Left ventricle myocardium inferior (tissue), 1 donor: ENCODE measurements at places on chromosomes 2 and 18. TPM values are rescaled to one million over a fixed set of nuclear protein-coding genes. Genes with fewer than 3 reads are reported as not detected.

- DNase-seq: no peak
These were observed 17.2 kb upstream of the CSRNP3 start for GRCh38 chr2:165452327-165452726.

- no peak for DNase-seq
These were observed 93.0 kb downstream of the STPG4 start for GRCh38 chr2:47061944-47062678.

DNA sequence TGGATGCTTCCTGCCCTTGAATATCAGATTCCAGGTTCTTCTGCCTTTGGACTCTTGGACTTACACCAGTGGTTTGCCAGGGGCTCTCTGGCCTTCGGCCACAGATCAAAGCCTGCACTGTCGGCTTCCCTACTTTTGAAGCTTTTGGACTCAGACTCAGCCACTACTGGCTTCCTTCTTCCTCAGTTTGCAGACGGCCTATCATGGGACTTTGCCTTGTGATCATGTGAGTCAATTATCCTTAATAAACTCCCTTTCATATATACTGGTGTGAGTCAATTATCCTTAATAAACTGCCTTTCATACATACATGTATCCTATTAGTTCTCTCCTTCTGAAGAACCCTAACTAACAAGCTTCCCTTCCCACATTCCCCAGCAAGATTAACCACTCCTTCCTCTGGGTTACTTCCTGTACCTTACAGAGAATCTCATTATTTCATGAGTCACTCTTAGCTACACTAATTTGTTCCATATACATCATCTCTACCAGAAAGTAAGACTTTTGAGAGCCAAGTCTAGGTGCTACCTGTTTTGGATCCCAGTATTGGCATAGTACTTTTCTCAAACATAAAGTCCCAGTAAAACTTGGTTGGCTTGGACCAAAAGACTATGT lies 31.3 kb upstream of the LRATD1 start:
- DNase-seq: no peak

DNA sequence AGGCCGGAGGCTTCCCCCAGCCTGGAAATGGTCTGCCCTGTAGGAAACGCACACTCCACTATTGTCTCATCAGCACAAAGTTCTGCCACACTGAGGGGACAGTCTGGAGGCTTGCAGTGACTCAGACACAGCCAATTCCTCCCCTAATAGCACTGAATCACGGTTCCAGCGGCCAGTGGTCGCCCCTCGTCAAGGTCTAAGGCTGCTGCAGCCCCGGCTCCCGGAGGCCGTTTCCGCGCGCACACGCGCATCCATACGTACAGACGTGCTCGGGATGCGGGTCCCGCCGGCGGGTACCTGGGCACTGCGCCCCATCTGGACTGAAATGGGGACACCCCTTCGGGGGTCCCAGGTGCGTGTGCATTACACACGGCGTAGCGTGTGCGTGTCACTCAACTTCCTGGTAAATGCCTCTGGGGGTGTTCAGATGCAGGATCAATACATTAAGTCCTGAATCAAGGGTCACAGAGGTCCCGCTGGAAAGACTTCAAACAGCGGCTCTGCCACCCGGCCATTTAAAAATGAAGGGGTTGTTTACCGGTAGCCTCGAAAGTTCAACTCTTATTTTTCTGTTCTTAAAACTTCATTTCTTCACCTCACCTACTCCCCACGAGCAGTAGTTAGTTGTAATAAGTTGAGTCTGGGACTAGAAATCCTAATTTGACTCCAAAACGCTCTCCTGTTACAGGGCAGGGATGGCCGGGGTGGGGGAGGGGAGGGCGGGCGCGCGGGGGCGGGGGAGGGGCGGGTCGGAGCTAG lies 572 bp upstream of the ZNF516 start:
- no peak for DNase-seq

Gene HRH4
- total RNA-seq: 0.33 TPM

Gene PKDCC
- 88.7 TPM for total RNA-seq

DNA sequence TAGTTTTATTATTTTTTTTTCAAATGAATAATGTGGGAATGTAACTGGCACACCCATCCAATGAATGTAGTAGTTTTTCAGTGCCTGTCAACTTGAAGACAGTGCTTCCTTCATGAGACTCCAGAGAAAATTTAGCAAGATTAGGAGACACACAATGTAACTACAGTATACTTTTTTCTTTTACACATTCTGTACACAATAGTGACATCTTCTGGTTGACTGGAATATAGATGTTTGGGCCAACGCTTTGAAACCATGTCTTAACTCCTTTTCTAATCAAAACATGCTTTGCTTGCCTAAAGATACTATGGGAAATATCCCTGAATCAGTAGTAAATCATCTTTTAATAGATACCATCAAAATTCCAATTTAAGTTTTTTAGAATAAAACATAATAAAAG lies 229.5 kb upstream of the ZC3H15 start:
- no peak for DNase-seq

GRCh38 chr2:144456680-144457079 lies 63.2 kb downstream of the ZEB2 start:
- no peak for DNase-seq

- DNase-seq: no peak
These were observed 367.4 kb upstream of the MYT1L start for GRCh38 chr2:2698182-2699120.

- DNase-seq: no peak
These were observed 58.5 kb upstream of the PARD3B start for GRCh38 chr2:204486805-204487204.

- DNase-seq: no peak
These were observed 337.2 kb downstream of the NBAS start for GRCh38 chr2:15223887-15224286.

DNA sequence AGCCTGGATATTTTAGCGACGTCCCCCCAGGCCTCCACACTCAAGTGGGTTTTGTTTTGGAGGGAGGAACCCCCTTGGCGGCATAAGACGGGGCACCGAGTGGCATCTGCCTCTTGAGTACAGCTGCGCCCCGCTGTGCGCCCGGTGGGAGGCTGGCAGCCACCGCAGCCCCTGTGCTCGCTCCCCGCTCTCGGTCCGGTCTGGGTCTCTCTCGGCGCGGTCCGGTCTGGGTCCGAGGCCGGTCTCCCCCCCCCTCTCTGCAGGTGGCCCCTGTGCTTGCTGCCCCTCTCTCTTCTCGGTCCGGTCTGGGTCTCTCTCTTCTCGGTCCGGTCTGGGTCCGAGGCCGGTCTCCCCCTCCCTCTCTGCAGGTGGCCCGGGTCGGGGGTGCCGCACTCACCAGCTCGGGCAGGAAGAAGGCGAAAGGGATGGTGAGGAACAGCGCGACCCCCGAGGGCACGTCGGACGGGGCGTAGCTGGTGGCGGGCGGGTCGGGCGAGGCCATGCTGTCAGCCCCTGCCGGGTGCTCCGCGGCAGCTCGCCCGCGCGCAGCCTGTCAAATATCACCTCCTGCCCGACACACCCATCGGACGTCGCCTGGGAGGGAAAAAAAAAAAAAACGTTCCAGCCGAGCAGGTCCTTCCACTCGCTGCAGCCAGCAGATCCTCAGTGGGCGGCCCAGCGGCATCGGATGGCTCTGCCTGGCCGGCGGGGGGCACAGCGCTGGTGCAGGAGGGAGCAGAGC lies at the start of gene MALL:
Gene MALL, minus strand, starts transcription at position 532 of the 742 bp plus-strand sequence. Its CDS starts 30 bp downstream, at position 502.
- no peak for DNase-seq

- DNase-seq: no peak
These were observed 185.4 kb upstream of the OSR1 start for GRCh38 chr2:19543663-19544383.

Gene RAB11FIP5
- 21.8 TPM for total RNA-seq

- DNase-seq: no peak
These were observed 287.2 kb downstream of the CYP26B1 start for GRCh38 chr2:71860381-71860926.

- no peak for DNase-seq
These were observed 291.5 kb downstream of the PTH2R start for GRCh38 chr2:208698114-208698513.

- DNase-seq: no peak
These were observed 530.0 kb downstream of the BCL11A start for GRCh38 chr2:60023256-60023985.

Gene ANKRD23
- total RNA-seq: 14.4 TPM

Gene CNDP1
- total RNA-seq: not detected

GRCh38 chr2:52084759-52085158 lies 1052.8 kb upstream of the NRXN1 start:
- no peak for DNase-seq

Gene DYNAP
- not detected for total RNA-seq

DNA sequence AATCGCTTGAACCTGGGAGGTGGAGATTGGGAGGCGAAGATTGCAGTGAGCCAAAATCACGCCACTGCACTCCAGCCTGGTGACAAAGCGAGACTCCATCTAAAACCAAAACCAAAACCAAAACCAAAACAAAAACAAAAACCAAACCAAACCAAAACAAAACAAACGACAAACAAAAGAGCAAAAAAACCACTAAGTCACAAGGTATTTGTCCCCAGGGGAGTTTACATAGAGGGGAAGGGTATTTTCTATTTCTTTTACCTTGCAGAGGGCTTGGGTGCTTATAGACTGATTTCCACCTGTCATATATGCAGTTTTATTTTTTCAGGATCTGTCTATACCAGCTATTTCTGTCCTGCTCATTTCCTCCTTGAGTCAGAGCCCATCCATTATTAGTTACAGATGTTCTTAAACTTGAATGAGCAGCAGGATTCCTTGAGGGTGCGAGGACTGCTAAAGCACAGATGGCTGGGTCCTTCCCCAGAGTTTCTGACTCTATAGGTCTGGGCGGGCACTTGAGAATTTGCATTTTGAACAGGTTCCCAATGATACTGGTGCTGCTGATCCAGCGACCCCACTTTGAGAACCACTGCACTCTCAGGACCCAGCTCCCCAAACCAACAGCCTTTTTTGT lies 102.2 kb upstream of the UXS1 start:
- no peak for DNase-seq

Gene SGPP2
- total RNA-seq: 2.3 TPM

GRCh38 chr2:241818229-241818942 lies 9.4 kb downstream of the NEU4 start:
- DNase-seq: no peak

GRCh38 chr2:144520756-144521487 lies 1.0 kb upstream of the ZEB2 start:
- DNase-seq: no peak

DNA sequence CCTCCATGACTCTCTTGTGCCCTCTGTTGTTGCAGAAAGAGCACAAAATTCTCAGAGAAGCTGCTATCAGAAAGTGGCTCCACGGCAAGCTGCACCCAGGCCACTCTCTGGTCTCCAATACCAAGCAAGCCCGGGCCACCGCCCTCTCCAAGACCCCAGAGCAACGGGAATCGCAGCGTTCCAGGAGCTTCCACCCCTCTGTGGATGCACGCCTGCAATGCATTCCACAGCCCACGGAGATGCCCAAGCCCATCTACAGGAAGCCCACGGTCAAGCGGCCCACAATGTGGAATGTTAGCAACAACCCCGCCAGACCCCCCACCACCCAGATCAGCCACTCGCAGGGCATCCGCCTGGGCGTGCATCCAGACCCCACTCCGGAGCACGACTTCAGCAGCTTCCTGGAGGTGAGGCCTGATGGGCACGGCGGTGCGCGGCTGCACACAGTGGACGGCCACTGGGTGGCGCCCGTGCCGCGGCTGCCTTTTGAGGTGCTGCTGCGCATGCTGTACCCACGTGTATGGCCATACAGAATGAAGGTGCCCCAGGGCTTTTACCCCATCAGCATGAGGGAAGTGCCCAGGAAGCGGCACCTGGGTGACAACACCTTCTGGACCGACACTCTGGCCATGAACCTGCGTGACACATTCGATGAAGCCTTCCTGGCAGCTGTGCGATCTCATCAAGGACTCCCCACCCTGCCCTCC lies 6.3 kb downstream of the ANKRD53 start:
- peak; percentile 54 for DNase-seq

Gene ATP8B1
- 8.6 TPM for total RNA-seq

DNA sequence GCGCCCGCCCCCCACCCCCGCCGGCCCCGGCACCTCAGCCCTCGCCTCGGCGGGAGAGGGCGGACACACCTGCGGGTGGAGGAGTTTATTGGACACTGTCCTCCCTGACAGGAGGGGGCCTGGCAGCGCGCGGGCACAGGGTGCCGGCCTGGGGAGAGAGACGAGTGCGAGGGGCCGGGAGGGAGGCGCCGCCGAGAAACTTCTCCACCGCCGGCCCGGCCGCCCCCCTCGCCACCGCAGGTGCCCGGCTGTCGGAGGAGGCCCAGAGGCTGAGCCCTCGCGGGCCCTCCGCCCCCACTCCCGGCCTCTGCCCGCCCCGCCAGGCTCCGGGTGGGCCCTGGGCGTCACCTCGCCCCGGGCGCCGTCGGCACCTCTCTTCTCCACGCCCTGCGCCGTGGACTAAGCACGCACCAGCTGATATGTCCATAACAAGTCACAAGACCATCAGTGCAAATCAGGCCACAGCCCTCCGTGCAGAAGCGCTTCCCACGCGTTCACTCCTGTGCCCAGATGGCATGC lies 311.3 kb downstream of the CELF4 start:
- no peak for DNase-seq

Gene ADGRF3
- not detected for total RNA-seq

- DNase-seq: no peak
These were observed 6.3 kb upstream of the APOB start for GRCh38 chr2:21050164-21050563.

Gene HJURP
- 0.36 TPM for total RNA-seq

Gene WNT10A
- not detected for total RNA-seq

GRCh38 chr2:166413255-166413654 lies 37.5 kb upstream of the SCN9A start:
- DNase-seq: no peak

DNA sequence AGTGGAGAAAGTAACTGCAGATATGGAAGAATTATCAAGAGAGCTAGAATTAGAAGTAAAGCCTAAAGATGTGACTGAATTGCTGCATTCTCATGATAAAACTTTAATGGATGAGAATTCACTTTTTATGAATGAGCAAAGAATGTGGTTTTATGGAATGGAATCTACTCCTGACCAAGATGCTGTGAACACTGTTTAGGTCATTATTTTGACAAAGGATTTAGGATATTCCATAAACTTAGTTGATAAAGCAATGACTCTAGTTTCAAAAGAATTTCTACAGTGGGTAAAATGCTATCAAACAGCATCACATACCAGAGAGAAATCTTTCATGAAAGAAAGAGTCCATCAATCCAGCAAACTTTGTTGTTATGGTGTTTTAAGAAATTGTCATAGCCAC lies 1317.7 kb upstream of the ACVR2A start:
- no peak for DNase-seq

Gene C2orf66
- total RNA-seq: not detected

DNA sequence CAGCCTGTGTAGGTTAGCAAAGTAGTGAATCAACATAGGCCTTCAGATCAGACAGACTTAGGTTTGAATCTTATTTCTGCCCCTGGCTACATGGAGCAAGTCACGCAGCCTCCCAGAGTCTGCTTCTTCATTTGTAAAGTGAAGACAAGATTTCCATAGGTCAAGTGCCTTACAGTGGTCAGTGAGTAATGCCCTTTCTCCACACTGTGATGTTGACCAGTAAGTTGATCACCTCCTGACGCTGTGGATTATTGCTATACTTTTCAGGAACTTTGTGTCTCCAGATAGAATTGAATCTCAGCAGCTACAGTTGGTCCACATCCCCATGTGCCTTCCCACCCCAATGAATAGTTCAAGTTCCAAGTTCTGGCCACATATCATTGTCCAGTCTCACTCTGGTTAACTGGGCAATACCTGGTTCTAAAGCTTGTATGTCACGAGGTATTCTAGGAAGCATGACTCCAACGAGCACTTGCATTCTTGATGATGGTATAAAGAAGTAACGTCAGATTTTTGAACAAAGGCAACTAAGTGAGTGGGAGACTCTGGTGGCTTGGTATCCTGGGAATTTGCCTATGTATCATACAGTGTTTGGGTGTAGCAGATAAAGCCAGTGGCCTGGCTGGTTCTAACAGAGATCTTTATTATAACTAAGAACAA lies 2.1 kb upstream of the CLIP4 start:
- DNase-seq: no peak
